ENCODE measurements at places on chromosomes 2 and 18.

- no peak for DNase-seq
Measured at GRCh38 chr2:25201794-25202193, 33.4 kb upstream of the POMC start.

DNA sequence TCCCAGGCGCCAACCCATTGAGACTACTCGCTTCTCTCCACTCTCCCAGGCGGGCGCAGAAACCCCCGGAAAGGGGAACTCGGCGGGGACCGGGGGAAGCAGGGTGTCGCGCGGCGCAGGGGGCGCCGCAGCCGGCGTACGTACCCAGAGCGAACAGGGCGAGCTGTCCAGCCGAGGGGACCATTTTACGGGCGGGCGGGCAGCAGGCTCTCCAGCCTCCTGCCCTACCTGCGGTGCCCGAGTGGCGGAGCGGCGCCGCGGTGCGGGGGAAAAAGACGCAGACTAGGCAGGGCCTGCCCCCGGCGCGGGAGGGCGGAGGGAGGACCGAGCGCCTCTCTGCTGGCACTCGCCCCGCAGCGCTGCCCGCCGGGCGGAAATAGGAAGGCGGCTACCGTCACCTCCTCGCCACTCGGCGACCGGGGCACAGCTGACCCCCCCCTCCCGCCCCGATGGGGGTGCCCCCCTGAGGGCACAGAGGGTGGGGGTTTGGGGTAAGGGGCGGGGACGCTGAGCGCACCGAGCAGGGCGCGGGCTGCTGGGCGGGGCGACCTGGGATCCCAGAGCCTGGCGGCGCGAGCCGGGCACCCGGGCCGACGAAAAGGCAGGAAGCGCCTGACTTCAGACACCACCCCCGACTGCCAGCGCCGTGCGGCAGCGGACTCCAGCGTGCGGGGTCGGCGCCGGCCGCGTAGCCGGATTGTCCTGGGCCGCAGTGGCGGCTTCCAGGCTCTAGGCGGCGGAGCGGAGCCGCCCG is at the start of gene TGFA:
Gene TGFA (minus strand): TSS at position 243 of the 754 bp plus-strand sequence. CDS start 59 bp downstream, at position 184.
- DNase-seq: peak; percentile 81

GRCh38 chr2:173555833-173556232 is 201.2 kb downstream of the CDCA7 start:
- DNase-seq: no peak

- no peak for DNase-seq
Measured at GRCh38 chr2:31654241-31654640, 73.5 kb upstream of the SRD5A2 start.

- DNase-seq: no peak
Measured at GRCh38 chr18:12744103-12744502, 41.3 kb downstream of the PSMG2 start.

DNA sequence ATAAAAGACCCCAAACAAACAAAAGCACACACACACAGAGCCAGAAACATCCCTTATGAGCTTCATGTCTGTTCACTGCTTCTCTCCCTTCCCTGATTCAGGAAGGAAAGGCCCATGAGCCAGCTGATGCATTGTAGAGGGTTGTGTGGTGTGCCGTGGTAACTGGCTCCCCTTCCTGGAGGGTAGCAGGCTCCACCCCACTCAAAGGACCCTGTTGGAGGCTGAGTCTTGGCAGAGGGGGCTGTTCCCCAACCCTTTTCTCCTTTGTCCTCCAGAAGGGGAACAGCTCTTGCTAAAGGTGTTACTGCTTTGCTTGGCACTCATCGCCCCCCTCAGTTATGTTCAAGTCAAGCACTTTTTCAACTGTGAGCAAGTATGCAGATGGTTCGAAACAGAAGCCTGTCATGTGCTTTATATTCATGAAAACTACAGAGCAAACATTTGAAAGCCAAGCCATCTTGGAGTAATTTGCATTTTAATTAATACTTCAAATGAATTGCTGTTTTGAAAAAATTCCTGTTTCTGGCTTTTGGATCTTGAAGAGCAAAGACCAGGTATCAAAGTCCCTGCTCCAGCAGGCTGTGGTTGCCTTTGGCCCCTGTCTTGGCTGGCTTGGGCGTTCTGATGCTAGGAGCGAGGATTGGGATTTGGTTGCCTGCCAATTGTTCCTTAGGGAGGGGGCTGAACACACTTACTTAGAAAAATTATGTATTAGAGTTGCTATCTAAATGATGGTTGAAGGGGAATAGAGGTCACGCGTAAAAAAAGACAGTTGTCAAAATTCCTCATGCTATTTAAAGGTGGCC is 267.8 kb downstream of the TSN start:
- DNase-seq: no peak

GRCh38 chr2:221929259-221929658 is 357.2 kb upstream of the EPHA4 start:
- no peak for DNase-seq

DNA sequence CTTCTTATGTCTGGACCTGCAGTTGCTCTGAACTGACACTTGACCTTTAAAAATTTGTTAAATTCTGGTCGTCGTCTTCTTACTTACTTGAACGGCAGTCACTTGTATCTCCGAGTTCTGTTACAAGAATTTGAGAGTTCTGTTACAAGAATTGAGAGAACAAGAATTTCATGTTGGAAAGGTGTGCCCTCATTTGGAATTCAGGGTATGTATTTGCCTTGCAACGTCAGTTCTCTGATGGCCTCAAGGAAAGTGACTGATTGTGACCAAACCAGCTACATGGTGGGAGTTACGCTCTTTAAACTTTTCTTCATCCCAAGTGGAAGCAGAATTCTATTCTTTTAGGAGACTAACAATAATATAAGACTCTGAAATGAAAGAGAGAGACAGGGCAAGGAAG is 320.0 kb upstream of the TRIB2 start:
- DNase-seq: no peak

DNA sequence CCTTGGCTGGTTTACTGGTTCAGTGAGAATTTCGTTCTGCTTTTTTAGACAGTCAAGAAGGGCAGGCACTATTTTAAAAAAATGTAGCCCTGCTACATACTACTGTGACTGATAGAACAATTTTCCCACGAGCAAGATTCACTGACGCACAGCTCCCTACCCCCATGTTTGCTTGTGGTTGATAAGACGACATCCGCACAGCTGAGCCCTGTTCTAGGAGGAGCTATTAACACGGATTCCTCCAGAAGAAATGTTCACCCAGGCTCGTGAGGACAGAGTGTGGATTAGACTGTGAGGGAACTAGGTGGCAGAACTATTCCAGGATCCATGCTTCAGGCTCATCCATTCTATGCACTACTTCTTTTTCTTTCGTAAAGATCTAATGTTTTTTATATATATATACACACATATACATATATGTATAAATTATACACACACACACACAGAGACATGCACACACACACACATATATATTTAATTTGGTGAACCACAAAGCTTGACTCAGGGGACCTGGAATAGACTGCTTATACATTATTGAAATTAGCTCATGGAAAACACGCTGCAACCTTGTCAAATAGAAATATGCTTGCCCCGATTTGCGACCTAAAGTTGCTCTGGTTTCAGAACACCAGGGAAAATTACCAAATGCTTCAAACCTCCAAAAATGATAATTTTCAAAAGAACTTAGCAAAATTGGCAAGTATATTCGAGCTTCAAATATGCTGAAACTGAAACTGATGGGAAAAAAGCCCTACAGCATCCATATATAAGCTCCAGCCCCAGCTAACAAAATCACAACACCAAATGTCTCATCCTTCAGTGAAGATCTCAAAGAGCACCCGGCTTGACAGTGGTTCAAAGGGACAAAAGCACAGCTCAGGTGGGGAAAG is 370.4 kb downstream of the SOCS6 start:
- no peak for DNase-seq

DNA sequence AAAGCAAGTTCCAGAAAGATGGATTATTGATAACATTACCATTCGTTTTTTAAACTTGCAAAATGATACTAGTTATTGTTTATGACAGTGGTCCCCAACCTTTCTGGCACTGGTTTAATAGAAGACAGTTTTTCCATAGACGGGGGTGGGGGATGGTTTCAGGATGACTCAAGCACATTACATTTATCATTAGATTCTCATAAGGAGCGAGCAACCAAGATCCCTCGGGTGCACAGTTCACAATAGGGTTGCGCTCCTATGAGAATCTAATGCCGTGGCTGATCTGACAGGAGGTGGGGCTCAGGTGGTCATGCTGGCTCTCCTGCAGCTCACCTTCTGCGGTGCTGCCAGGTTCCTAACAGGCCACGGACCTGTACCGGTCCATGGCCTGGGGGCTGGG is 86.2 kb downstream of the BCL2 start:
- no peak for DNase-seq

DNA sequence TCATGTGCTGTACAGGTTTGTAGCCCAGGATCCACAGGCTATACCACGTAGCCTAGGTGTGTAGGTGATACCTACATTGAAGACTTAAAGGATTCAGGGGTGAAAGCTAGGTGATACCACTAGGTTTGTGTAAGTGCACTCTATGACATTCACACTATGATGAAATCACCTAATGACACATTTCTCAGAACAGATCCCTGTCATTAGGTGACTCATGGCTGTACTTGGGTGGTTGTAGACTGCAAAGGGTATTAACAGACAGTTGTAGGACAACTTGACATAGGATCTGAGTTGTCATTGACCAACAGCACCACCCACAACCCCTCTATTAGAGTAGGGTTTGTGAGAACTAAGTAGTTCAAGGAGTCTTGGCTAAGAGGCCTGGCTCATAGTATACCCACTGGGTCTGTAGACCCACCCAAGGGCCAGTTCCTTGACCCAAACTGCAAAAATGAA is 27.7 kb upstream of the SMCHD1 start:
- DNase-seq: no peak

- no peak for DNase-seq
Measured at GRCh38 chr2:133641497-133641896, 73.2 kb upstream of the NCKAP5 start.

DNA sequence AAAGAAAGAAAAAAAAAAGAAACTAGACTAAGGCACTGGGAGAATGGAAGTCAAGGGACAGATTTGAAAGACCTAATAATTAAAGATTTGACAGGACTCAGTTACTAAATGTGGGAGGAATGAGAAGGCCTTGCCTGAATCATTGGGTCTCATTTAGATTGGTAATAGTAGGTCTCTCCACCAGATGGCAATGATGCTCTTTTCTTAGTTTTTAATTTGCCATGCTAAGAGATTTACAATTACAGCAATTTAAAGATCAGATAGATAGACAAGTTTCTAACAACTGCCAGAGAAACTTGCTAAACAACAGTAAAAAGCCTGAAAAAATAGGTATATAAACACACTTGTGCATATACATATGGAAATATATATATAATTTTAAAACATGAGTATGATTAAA is 153.0 kb downstream of the TMEM247 start:
- DNase-seq: no peak

DNA sequence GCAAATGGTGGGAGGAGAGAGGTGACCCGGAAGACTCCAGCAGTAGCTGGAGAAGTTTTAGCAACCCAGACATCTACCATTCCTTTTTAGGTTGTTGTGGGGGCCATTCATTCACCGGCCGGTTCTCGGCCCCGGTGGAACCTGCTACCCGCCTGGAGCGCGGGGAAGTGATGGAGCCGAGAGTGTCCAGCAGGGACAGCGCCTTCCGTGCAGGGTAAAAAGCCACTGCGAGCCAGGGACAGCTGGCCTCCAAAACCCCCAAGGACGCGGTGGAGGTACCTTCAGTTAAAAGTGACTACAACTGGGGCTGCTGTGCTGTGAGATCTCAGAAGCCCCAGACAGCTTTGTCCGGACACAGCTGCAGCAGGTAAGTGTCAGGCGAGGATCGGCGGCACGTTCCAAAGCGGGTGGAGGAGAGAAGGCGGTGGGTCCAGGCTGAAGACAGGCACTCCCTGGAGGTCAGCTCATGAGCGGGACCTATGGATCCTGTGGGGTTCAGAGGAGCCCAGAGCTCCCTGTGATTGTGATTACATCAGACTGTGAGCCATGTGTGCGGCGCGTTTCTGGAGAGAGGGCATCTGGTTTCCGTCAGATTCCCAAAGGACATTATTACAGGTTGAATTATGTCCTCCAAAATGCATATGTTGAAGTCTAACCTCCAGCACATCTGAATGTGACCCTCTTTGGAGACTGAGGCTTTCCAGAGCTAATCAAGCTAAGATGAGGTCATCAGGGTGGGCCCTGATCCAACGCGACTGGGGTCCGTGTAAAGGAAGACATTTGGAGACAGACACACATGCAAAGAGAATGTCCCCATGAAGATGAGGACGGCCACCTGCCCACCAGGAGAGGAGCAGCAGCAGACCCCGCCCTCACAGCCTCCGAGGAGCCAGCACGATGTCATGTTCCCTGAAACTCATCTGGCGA is 276.3 kb downstream of the EIPR1 start:
- DNase-seq: no peak

DNA sequence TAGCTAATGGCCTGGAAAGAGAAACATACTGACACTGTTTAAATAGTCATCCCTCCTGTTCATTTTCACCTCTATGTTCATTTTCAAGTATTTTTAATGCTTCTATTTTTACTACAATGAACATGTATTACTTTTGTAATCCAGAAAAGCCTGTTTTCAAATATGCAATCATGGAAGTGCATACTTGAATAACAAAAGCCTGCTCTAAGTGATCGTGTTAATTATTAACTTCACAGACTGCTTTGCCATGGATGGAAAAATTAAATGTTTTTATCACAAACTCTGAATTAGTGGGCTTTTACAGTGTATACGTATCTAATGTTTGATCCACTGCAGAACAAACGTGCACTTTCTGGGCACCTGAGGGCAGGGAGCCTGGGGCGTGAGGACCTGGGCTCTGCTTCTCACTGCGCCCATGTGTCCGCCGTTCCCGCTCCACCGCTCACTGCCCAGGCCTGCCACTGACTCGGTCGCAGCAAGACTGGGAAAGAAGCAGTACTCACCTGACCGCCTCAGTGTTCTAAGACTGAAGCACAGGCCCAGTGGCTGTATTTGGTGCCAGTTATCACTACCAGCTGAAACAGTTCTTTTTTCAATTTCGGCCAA is 80.6 kb downstream of the UXS1 start:
- DNase-seq: no peak
